Naive thymus-derived CD4-positive, alpha-beta T cell (primary cell): ENCODE measurements at places on chromosomes 6 and 20.

DNA sequence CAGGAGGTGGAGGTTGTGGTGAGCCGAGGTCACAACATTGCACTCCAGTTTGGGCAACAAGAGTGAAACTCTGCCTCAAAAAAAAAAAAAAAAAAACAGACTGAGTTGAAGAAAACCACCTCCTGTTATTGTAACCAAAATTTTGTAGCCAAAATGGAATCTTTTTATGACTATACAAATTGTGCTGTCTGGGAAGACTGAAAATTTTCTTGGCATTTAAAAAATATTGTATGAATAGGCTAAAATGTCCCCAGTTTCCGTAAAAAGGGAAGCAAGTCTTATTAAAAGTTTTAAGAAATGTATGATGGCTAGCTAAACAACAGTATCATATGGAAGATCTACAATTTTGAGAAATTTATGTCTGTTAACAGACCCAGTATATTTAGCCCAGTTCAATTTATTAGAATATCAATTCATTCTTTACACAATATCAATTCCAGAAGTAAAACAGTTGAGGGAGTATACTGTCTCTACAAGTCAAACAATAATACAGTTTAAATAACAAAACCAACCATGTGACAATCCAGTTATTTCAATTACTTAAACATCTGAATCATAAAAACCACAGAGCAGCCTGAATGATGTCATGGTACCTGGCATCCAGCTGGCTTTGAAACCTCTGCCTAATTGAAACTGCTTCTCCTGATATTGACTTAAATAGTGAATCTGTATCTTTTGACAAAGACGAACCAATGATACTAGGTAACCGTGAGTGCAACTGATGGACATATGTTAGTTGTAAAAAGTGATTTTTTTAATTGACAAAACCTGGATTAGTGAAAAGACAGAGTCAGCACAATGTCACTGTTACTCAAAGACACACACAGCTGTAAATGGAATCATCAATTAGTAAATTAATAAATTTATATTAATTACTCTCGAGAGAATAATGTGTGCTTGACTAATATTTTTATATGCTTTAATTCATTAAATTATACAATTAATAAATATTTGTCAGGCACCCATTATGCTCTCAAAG, 166.6 kb upstream of the MARCKS start:
- DNase-seq = no peak

DNA sequence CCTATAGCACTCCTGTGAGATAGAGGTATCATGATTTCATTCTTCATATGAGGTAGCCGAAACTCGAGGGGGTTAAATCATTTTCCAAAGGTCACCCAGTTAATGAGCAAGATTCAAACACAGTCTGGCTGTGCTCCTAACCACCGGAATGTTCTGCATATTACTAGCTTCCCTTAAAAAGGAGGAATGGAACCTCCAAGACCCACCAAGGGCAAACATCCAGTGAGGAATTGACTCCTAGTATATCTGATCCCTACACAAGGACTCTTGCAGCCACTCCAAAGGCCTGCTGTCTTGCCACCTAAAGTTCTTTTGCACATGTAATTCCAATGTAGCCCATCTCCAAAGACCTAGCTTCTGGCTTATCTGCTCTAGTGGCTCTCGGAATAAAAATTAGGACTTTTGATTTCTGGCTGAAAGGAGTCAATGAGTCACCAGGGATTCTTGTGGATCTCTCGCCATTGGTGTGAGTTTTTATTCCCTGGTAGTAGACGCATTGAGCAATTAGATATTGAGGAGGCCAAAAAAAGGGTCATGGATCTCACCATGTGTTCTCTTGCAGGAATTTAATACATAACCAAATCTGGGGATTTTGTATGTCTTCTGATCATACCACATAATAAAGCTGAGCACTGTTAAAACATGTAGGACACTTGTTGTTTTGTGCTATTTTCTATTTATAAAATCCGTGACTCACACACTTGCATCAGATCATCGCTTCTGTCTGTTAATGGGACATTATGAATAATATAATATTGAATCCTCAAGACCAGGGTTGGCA, 9.1 kb downstream of the BCAS1 start:
- no peak for DNase-seq

- DNase-seq = peak; percentile 85
Measured at GRCh38 chr20:49812507-49813304, at the start of gene SLC9A8. Gene SLC9A8 (plus strand): TSS chr20:49812828. CDS start chr20:49812923, 95 bp downstream.

DNA sequence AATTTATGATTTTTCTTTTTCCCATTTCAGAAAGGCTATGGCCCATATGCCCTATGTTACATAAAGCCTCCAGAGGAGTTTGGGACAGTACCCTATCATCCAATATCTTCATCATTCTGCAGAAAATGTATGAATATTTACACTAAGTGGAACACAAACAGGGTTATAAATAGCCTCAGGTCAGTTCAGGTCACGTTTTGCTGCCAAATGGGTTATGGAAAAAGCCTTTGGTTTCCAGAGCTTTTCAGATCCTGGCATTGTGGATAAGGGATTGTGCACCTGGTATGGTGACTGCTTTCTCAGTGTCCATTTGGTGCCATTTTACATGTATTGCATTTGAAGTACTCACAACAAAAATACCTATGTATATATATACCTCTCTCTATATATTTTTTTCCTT, 29.4 kb downstream of the UTRN start:
- DNase-seq = no peak

- DNase-seq = no peak
Measured at GRCh38 chr20:18722371-18722770, 91.2 kb upstream of the SCP2D1 start.

GRCh38 chr6:159444056-159444760, 248.8 kb downstream of the SOD2 start:
- DNase-seq = no peak

- DNase-seq = no peak
Measured at GRCh38 chr6:123415844-123416468, 220.8 kb downstream of the TRDN start.

DNA sequence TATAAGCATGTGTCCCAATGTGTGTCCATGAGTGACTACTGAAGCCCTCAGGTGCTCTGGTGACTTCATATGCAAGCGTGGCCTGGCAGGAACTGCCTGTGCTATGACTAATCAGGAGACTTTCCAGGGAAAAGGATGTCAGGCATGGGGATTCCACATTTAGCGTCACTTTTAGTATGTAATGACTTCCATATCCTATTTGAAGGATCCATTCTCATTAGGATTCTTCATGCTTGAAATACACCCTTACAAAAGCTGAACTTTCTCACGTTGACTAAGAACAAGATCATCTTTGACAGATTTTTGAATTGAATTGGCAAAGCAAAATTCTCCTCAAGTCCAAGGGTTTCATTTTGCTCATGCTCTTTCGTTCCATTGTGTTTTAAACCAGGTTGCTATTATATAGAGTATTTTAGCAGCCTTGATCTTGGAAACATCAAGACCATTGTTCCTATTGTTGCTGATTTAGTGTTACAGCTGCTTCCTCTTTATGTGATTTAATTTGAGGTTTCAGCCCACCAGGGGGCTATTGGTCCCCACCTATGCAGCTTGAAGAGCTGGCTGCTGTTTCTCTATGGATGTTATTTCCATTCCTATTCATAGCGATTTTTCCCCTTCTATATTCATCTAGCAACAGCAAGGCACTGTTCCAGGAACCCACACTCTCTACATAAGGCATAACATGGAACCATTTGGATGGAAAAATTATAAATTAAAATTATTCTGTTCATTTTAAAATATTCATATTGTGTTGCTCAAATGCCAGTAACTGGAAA, 418.6 kb downstream of the CDKAL1 start:
- no peak for DNase-seq

- peak; percentile 58 for DNase-seq
Measured at GRCh38 chr6:36120539-36120938, 9.8 kb upstream of the MAPK13 start.

GRCh38 chr6:30340589-30341054, 4.3 kb upstream of the RPP21 start:
- no peak for DNase-seq

GRCh38 chr20:36273414-36274180, 32.5 kb upstream of the DLGAP4 start:
- DNase-seq = no peak

DNA sequence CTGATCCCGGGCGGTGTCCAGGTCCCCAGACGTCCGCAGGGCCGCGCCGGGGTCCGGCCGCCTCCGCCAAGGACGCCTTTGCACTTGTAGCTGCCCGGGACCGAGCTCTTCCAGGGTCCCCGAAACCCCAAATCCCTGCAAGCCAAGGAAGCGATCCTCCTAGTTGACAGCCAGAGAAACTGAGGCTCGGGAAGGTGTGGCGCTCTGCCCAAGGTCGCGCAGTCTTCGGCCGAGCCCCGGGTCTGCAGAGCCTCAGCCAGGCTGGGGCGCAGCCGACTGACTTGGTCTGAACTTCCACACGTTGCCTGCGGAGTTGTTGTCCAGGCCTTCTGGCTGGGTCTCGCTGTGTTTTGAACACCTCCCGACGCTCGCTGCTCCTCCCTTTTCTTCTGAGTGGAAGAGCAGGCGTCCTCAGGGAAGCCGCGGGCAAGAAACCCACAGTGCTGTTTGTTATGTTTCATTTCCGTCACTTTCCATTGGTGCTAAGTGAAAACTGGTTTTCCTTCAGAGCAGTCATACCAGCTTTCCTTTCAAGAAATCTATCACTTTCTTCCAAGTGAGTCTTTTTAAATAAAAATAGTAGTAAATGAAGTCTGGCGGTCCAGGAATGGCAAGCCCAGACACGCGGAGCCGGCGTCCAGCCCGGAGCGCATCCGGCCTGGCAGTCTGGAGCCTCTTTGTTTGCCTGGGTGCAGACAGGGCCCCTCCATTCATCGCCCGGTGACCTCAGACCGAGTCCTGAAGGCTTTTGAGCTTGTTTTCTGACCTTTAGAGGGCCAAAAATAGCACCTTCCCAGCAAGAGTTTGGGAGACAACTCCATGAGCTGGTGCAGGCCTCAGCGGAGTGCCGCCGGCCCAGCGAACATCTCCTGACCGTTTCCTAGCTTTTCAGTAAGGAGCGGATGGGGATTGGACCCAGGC, 698 bp downstream of the FAM210B start:
- DNase-seq = peak; percentile 12

GRCh38 chr20:62598761-62599194, 43.5 kb upstream of the SLCO4A1 start:
- DNase-seq = no peak

- DNase-seq = no peak
Measured at GRCh38 chr6:17871189-17871519, 116.3 kb downstream of the KIF13A start.

GRCh38 chr20:855466-856360, 22.2 kb downstream of the FAM110A start:
- no peak for DNase-seq

- DNase-seq = peak; percentile 18
Measured at GRCh38 chr6:2793534-2794151, 28.4 kb downstream of the WRNIP1 start.

DNA sequence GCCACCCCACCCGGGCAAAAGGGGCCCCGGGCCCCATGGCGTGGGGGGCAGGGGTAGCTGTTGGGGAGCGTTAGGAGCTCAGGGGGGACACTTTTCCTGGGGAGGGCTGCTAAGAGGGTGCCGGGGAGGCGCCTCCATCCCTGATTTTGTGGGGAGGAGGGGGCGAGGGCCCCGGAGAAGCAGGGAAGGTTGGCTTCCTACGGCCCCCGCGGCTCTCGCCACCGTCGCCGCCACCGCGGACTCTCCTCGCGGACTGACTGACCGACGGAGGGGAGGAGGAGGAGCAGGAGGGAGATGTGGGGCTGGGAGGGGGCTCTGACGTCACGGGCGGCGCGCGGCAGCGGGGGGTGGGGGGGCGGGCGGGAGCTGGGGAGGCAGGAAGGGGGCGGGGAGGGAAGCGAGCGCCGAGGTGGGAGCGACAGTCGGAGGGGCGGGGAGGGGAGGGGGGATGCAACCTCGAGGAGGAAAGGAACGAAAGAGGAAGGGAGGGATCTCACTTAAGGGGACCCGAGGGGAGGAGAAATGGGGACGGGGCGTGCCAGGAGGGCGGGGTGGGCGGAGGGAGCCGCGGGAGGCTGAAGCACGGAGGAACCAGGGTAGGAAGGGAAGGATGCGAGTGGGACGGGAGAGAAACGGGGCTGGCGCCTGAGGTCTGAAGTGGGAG, 5.1 kb downstream of the GABBR1 start:
- peak; percentile 28 for DNase-seq

GRCh38 chr6:130680116-130680515, 147.1 kb upstream of the SMLR1 start:
- no peak for DNase-seq

GRCh38 chr20:45593498-45593897, 14.4 kb upstream of the WFDC8 start:
- no peak for DNase-seq

GRCh38 chr20:7856756-7857155, 83.5 kb downstream of the HAO1 start:
- no peak for DNase-seq

GRCh38 chr6:128686084-128686483, 165.7 kb upstream of the PTPRK start:
- no peak for DNase-seq

GRCh38 chr6:114550316-114550715, 207.5 kb upstream of the HS3ST5 start:
- no peak for DNase-seq

GRCh38 chr6:167702241-167702827, 124.4 kb upstream of the AFDN start:
- no peak for DNase-seq

DNA sequence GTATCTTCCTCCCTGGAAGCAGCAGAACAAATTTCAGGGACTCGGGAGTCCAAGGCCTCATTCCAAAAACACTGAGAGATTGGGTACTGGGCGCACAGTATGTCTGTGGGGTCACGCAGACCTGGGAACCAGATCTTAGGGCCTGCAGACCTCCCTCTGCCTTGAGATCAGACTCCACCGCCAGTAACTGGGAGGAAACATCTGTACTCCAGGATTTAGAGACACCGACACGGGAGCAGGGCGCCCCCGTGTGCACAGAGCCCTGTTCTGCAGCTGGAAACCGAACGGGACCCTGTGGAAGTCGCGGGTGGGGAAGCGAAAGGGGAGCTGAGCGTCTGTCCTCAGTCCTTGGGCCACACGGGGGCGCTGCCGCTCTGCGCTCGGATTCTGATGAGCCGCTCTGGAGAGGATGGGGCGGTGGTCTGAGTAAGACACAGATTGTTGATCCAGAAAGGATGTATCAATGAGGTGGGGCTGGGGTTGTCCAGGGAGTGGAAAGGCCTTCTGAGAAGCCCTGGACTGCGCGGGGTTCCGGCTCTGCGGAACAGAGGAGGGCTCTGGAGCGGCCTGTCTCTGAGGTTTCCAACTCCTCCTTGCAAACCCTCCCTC, 35.7 kb upstream of the HLA-E start:
- peak; percentile 81 for DNase-seq

GRCh38 chr6:152685819-152686218, 11.9 kb upstream of the MYCT1 start:
- no peak for DNase-seq

DNA sequence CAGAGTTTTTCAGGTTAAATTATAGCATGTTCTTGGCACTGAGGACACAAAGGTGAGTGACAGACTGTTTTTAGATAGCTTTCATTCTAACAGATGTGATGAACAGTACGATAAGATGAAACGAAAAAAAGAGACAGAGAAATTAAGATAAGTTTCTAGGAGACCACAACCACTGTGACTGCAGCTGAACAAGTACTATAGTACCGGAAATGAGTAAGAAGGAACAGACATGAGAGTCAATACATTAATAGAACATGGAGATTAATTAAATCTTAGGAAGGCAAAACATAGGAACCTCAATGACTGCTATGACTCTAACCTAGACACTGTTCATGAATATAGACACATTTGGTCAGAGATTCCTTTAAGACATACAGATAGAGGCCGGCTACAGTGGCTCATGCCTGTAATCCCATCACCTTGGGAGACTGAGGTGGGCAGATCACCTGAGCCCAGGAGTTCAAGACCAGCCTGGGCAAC, 40.2 kb downstream of the HBS1L start:
- DNase-seq = peak; percentile 33

GRCh38 chr6:133843098-133843497, 45.8 kb upstream of the TCF21 start:
- no peak for DNase-seq
